ENCODE measurements at places on chromosomes 1 and 21. TPM values are rescaled to one million over a fixed set of nuclear protein-coding genes. Genes with fewer than 3 reads are reported as not detected.

Gene TSACC
- total RNA-seq = not detected

Gene WLS
- 38.8 TPM for total RNA-seq

Gene NR5A2
- total RNA-seq = 0.24 TPM

Gene CR2
- total RNA-seq = not detected

Gene CYP4A11
- not detected for total RNA-seq

Gene MYBPH
- not detected for total RNA-seq

Gene FAM72A
- 0.43 TPM for total RNA-seq

Gene MIXL1
- total RNA-seq = not detected

Gene CCDC185
- not detected for total RNA-seq

Gene LCE1E
- 0.24 TPM for total RNA-seq

Gene AIM2
- total RNA-seq = not detected

Gene GJA8
- total RNA-seq = not detected

Gene SLC9C2
- total RNA-seq = not detected

Gene CLDN19
- not detected for total RNA-seq

Gene KCNE2
- total RNA-seq = not detected

Gene CYP4X1
- total RNA-seq = not detected

Gene TIE1
- total RNA-seq = 0.85 TPM

Gene C8A
- total RNA-seq = not detected

Gene MYCL
- 7.0 TPM for total RNA-seq

Gene LAMB3
- total RNA-seq = 1,900 TPM

Gene CFAP141
- total RNA-seq = not detected

Gene C1orf94
- total RNA-seq = not detected

Gene LCE1C
- total RNA-seq = 0.24 TPM

Gene CYP2J2
- total RNA-seq = 1.1 TPM

Gene TMPRSS15
- not detected for total RNA-seq

Gene LMX1A
- total RNA-seq = not detected

Gene TRIM67
- total RNA-seq = not detected

Gene GJB5
- total RNA-seq = 65.4 TPM

Gene CD1C
- total RNA-seq = not detected

Gene TSPAN2
- total RNA-seq = 3.4 TPM

Gene CAPN9
- total RNA-seq = 0.43 TPM

Gene COP1
- total RNA-seq = 47.0 TPM

Gene SMIM34
- total RNA-seq = not detected

Gene NPHP4
- 3.4 TPM for total RNA-seq

Gene RPF1
- total RNA-seq = 42.2 TPM

Gene CAMK1G
- total RNA-seq = not detected

Gene ARHGAP30
- total RNA-seq = 0.85 TPM

Gene LDLRAD1
- total RNA-seq = under 0.01 TPM

Gene ARMH1
- total RNA-seq = 1.1 TPM

Gene LRP8
- total RNA-seq = 16.2 TPM

Gene EVA1B
- total RNA-seq = 47.3 TPM

Gene KRTAP13-2
- total RNA-seq = not detected

Gene ERG
- under 0.01 TPM for total RNA-seq

Gene PPIAL4G
- total RNA-seq = not detected

Gene LY9
- 0.96 TPM for total RNA-seq

Gene TCHH
- under 0.01 TPM for total RNA-seq

Gene POTED
- not detected for total RNA-seq

Gene GRHL3
- 29.0 TPM for total RNA-seq
